Kidney (tissue), 22 donors: ENCODE measurements at places on chromosomes 2 and 18. TPM values are rescaled to one million over a fixed set of nuclear protein-coding genes. Genes with fewer than 3 reads are reported as not detected.

Gene PLB1
- 0.95 TPM for polyA plus RNA-seq

GRCh38 chr2:44946372-44947027, 5.0 kb downstream of the SIX3 start:
- DNase-seq: no peak

DNA sequence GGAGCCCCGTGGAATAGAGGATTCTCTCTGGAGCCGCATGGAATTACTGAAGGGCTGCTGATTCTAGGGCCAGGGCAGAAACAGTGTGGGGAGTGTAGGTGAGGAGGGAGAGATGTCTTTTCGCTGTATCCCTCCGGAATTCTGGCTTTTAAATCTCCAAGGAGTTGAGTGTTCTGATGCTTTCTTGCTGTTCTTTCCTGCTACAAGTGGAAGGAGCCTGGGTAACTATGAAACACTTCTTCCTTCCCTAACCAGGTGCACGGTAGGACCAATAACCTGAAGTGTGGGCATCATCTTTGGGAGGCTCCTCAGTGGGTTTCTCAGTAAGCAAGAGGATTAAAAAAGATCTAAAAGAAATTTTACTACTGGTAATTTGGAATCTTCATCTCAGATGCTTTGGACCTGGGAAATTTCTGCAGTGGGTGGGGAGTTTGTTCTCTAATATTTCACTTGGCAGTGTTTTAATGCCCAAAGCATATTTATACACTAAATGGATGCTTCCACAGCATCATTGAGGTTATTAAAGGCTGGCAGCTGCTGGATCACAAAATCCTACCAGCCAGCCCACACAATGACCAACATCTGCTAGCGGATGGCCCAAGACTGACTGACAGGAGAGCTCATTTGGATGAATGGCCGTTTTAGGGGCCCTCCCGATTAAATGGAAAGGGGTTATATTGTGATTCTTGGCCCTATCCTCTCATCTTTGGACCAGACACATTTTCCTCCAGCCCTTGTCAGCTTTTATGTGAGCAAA, 2.1 kb downstream of the EML6 start:
- DNase-seq: no peak

Gene KCNG2
- polyA plus RNA-seq: not detected

Gene IL36G
- polyA plus RNA-seq: 1.7 TPM

- DNase-seq: no peak
Measured at GRCh38 chr2:66490588-66491001, 55.7 kb downstream of the MEIS1 start.

GRCh38 chr2:38446906-38447561, 70.0 kb upstream of the ATL2 start:
- DNase-seq: no peak

Gene KLHL41
- 0.71 TPM for polyA plus RNA-seq
